ENCODE measurements at places on chromosomes 11 and 22.

- no peak for DNase-seq
Measured at GRCh38 chr22:28112548-28113043, 193.5 kb upstream of the PITPNB start.

- no peak for DNase-seq
Measured at GRCh38 chr11:110857892-110858546, 145.8 kb upstream of the ARHGAP20 start.

DNA sequence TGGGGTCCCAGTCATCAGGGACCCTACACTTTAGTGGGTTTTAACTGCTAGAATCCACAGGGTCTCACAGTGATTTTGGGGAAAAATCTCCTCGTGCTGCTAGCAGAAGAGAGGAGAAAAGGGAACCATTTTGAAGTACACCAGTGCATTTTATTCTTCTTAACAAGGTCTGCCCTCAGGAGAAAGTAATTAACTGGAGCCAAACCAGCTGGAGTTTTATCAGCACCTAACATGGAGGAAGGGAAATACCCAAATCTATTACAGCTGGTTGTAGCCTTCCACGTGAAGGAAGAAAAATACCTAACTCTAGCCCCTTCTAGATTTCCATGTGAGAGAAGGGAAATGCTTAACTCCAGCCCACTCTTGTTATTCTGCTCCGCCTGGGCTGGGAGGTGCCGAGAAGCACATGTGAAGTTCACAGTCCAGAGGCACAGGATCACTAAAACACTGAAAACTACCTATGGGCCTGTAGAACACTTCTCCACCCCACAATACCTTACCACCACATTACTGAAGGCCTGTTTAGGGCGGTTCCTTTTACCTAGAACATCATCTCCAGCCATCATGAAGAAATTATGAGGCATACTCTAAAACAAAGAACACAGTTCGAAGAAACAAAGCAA lies 31.3 kb upstream of the TEAD1 start:
- no peak for DNase-seq

- peak; percentile 96 for DNase-seq
Measured at GRCh38 chr22:37162221-37163095, 12.7 kb upstream of the IL2RB start.

- DNase-seq = no peak
Measured at GRCh38 chr11:35780951-35781860, 118.6 kb downstream of the TRIM44 start.

DNA sequence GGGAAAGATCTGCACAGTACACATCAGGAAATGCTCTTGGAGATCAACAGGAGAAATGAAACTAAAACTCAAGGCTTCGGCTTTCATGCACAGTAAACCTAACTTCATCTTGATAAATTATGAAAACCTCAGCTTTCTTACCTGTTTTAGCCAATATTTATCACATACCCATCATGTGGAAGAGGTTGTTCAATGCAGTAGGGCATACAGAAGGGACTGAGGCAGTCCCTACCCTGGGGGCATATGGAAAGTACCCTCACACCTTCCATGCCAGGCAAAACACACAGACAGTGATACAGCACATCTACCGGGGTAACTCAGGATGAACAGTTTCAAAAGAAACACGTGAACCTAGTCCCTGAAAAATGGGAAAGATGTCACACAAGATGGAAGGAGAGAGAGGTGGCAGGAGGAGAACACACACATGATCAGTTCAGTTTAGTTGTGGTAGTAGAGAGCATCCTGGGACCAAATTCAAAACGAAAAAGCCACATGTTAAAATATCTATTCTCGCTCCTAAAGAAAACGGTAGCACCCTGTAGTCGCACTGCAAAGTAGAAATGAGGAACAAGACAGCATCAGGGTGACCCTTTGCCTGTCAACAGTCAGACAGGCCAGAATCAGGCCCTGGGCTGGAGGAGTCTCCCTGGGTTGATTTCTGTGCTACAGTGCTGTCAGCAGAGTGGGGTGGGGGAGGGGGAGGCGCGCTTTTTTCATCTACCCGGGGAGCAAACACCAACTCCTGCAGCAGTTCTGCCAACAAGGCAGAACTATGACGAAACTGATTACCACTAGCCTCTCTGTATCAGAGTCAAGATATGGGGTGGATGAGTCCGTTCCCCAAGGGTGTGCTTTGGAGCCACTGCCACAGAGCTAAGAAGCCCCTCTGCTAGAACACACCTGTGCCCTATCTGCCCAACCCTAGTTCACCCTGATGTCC lies 1.3 kb downstream of the HIRA start:
- DNase-seq = peak; percentile 59

- no peak for DNase-seq
Measured at GRCh38 chr11:108670451-108670850, 5.6 kb downstream of the DDX10 start.

DNA sequence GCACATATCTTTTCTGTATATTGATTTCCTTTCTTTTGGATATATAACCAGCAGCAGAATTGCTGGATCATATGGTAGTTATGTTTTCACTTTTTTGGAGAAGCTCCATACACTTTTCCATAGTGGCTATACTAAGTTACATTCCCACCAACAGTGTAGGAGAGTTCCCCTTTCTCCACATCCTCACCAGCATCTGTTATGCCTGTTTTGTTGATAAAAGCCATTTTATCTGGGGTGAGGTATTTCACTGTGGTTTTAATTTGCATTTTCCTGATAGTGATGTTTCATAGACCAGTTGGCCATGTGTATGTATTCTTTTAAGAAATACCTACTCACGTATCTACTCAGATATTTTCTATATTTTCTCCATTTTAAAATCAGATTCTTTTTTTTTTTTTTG lies 419.3 kb upstream of the FAT3 start:
- DNase-seq = no peak

DNA sequence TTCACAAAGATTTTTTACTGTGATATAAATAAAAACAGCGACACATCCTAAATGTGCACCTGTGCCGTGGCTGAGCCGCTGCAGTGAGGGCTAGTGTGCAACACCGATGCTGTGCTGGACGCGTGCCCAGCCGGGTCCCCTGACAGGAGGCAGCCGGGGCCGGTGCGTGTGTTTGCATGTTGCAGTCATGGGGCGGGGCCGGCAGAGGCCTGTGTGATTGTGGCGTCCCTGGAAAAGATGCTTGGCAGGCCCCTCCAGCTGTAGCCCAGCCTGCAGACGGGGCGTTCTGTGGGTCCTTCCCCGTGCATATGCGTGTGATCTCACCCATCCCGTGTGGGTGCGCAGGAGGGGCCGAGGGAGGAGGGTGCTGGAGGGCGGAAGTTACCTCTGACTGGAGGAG lies 30.6 kb downstream of the MUC6 start:
- no peak for DNase-seq

GRCh38 chr11:32002311-32002710 lies 88.6 kb upstream of the RCN1 start:
- no peak for DNase-seq

DNA sequence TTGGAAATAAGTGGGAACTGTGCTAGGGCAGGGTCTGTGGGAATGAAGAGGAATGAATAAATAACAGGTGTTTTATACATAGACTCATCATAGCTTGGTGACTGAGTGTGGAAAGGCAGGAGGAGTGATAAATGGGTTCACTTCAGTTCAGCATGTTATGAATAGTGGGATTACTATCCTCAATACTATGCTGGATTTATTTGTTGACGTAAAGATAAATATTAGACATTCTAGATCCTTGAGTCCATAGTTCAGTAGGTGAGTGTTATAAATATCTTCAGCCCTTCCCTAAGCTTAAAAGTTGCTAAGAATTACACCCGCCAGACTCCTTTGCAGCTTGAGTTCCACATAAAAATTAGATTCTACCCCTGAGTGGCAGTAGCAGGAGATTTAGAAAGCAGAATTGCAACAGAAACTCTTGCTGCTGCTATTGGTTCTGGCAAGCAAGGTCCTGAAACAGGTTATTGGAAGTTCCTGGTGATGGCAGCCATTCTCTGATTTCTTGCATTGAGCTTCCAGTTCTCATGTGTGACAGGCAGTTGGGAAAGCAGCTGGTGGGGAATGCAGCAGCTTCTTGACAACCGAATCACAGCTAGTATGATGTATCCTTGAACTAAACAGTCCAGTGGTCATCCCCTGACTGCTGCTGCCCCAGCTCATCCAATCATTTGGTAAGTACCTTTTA lies 1558.9 kb downstream of the FAM181B start:
- no peak for DNase-seq

DNA sequence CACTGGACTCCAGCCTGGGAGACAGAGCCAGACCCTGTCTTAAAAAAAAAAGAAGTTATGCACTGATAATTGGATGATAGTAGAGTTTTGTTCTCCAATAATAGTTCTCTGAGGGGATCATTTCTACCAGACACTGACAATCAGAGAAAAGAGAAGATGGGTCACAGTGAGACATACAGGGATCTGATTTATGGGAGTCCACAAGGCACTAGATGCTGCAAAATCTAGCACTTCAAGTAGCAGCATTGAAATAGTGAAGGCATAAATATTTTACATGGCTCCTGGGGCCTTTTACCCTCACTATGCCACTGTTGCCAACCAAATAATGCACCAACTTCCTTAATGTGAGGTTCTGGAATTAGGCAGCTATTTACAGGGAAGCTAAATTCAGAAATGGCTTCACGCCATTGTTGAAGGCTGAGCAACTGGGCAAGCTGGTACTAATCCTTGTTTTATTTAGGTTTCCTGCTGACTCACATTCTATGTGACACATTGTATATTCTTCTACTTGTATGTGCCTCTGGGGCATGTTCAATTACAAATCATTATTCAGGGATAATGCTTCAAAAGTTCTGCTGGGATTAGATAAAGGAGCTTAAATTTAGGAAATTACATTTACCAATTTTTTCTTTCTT lies 38.2 kb upstream of the ABTB2 start:
- no peak for DNase-seq

Measured in activated CD4-positive, alpha-beta T cell treated with anti-CD3 and anti-CD28 coated beads, Interleukin-2, Interleukin-6, amounts not matched to agents 100 ng/mL and 50 ng/mL, durations not matched to agents 16 hours and 8 hours (primary cell).